ENCODE measurements at places on chromosomes 5 and 9. TPM values are rescaled to one million over a fixed set of nuclear protein-coding genes. Genes with fewer than 3 reads are reported as not detected.

OLFML2A gene
- total RNA-seq, result 7.8 TPM

DNA sequence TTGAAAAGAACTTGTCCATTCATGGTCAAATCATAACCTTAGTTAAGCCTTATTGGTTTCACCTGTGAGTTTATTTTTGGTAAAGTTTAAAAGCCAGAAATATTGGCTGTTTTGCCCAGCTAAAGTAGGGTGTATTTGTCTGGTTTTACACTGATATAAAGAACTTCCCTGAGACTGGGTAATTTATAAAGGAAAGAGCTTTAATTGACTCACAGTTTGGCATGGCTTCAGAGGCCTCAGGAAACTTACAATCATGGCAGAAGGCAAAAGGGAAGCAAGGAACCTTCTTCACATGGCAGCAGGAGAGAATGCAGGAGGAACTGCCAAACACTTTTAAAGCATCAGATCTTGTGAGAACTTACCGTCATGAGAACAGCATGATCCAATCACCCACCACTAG lies 55.3 kb downstream of the JAKMIP2 start:
- DNase-seq, result no peak

DNA sequence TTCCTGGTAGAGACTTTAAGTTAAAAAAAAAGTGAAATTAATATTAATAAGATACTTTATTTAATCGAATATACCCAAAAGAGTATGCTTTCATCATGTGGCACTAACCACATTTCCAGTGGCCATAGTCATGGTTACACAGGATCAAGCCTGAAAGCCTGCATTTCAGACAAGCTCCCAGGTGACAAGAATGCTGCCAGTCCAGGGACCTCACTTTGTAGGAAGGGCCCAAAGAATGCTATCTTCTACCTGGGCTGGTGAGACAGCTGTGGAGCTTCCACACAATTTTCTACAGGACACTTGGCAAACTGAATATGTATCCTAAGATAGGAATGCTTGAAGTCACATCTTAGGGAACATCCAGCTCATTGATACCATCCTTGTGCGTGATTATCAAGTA lies 203.8 kb downstream of the AUH start:
- DNase-seq, result no peak

FLT4 gene
- 29.6 TPM for total RNA-seq

DNA sequence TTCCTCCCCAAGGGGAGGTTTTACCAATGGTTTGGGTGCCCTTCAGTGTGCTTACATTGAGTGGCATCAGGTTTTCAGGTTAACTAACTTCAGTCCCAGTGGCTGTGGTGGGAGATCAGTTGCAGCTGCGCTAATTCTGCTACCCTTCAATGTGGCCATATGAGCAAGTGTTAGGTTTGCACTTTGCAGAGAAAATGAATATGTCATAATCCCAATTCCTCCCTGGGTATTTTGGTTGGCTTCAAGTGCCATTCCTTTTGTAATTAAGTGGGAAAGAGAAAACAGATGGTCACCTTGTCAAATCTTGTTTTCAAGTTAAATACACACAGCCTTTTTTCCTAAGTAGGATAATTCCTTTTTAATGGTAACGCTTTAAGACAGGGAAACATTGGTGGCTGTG lies 236.2 kb downstream of the TLE4 start:
- DNase-seq, result no peak

DNA sequence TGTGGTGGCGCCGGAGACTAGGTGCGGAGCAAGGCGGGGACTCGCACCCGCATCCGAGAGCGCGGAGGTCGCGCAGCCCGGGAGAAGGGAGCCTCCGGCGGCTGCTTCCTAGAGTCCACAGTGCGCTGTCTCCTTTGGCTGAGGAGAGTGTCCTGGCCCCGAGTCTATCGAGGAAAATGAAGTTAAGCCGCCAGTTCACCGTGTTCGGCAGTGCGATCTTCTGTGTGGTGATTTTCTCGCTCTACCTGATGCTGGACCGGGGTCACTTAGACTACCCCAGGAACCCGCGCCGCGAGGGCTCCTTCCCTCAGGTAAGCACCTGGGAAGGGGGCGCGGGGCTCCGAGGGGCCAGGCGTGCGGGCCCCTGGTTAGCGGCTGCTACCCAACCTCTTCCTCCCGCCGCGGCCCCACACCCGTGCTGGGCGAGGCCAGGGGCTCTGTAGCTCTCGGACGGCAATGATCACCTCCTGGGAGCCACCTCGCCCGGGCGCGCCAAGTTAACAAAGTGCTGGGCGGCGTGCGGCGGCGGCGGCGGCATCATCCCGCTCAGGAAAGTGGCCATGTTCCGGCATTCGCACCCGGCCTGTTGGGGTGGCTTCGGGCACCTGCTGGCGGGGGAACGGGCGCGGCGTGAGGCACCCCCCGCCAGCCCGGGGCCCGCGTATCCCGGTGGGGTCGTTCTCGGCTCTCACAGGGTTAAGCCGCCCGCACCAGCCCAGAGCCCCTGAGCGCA lies 681 bp downstream of the MAN2A1 start:
- DNase-seq, result peak; percentile 84

DNA sequence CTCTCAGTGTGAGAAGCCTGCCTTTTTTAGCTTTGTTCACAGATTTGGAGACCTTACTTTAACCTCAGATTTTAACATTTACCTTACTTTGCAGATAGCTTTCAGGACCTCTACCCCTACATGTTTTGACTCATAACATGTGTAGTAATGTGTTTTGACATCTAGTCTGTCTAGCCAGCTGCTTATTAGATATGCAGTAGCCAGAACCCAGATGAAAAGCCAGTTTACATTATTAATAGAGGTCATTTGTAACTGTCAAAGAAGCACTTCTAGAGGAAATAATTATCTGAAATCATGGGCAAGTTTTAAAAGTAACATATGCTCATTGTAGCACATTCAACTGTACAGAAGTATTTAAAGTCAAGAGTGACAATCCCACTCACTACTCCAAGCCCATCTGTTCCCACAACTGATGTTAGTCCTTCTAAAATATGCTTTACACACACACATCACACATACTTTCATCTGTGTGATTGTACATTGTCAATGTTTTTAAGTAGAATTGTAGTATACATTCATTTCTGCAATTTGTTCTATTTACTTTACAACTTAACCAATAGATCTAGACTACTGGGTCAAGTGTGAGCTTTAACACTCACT lies 71.8 kb upstream of the NIPAL4 start:
- DNase-seq, result no peak

GRXCR2 gene
- not detected for total RNA-seq

- no peak for DNase-seq
Measured at GRCh38 chr5:127373858-127374491, 83.4 kb downstream of the MEGF10 start.

DNA sequence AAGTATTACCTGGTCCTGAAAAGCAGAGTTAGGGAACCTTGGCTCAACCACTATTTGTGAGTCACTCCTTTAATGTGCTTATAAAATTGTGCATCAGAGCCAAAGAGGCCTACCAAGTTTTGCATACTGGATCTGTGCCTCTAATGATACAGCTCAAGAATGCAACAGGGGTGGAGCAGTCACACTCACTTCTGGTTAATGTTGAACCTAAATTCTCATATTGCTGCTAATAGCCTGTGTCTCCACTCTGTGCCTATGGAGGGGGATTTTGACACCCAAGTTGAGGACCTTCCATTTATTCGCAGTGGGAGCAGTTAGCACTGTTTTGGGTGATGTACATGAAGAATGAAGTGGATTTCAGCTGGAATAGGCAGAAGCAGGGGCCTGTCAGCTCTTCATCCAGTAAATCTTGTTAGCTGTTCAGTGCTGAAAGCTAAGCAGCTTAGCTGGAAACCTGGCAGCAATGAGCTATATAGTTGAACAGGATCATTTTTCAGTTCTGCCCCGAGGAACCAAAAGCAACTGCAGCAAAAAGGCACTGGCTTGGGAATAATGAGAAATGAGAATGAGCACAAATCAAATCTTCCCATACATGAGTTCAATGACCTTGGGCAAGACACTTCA lies 9.7 kb downstream of the SH3TC2 start:
- DNase-seq, result no peak

DNA sequence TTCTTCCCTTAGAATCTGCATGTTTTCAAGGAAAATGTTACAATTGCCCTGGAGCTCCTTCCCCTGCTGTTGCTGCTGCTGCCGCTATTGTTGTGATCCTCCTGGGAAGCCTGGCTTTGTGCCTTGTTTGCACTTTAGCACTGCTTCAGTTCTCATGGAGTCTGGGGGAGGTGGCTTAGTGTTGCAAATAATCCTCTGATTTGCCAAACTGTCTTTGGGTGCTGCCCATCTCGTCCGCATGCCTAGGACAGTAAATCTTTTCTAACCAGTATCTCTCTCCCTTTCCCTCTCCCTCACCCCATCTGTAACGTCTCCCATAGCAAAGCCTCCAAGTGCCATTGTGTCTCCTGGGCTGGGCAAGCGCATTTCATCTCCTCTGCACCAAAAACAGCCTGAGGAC lies 30.3 kb downstream of the FAM240B start:
- no peak for DNase-seq

DNA sequence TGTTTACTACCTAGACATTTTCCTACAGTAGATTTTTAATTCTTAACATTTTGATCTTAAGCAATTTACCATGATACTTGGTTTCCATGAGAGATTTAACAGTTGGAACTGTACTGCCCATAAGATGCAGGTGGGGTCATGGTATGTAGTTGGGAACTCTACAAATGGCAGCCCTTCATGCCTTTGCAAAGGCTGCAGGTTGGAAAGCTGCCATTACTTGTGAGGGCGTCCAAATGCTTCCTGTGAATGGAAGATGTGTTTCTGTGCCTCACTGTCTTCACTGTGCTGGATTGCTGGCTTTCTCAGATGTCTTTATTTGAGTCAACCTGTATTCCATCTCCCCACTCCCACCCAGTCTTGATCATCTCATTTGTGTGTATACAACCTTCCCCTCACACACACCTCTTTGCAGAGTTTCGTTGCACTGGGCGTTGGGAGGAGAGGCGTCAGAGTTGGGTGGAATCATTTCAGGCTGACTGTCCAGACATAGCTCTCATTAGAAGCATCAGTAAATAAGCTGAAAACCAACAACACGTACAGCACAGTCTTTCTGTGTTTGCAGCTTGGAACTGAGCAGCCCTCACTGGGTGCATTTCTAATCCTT lies 14.8 kb upstream of the ABL1 start:
- DNase-seq, result no peak

DNA sequence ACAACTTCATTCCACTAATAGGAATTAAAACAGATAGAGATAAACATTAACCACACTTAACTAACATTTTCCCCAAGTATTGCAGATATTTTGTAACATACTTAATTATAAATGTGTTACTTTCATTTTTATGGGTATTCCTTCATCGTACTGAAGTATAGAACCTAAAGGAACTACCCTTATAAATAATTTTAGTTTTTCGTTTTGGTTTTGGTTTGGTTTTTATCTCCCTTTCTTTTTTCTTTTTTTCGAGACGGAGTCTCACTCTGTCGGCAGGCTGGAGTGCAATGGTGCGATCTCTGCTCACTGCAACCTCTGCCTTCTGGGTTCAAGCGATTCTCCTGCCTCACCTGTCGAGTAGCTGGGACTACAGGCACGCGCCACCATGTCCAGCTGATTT lies 60.1 kb upstream of the LMNB1 start:
- DNase-seq, result no peak

GRCh38 chr5:142446131-142446959 lies 121.5 kb upstream of the SPRY4 start:
- DNase-seq, result no peak

SPINK7 gene
- not detected for total RNA-seq

PHF24 gene
- 1.0 TPM for total RNA-seq

GRCh38 chr5:16709691-16710433 lies 93.1 kb upstream of the RETREG1 start:
- no peak for DNase-seq

GRCh38 chr9:133202145-133202513 lies 6.9 kb downstream of the OBP2B start:
- peak; percentile 72 for DNase-seq

DNA sequence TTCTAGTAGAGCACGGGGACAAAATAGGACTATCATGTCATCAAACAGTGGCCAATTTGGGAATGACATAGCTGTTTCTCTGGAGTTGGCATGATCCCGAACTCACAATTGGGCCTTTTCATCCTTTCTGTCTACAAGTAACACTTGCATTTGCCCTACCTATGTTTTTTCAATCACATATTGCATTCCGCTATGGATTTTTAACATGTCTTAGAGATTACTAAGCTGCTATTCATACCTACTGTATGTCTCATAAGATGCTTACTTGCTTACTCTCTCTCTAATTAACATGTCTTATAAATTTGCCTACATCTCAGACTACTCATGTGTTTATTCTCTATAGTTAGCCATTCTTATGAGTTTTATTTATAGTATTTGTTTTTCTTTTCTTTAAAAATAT lies 341.2 kb upstream of the CTNND2 start:
- no peak for DNase-seq

ATG12 gene
- 42.0 TPM for total RNA-seq

PCDHGA12 gene
- total RNA-seq, result 5.2 TPM

- DNase-seq, result peak; percentile 54
Measured at GRCh38 chr9:133003671-133004090, 25.2 kb downstream of the GFI1B start.

DNA sequence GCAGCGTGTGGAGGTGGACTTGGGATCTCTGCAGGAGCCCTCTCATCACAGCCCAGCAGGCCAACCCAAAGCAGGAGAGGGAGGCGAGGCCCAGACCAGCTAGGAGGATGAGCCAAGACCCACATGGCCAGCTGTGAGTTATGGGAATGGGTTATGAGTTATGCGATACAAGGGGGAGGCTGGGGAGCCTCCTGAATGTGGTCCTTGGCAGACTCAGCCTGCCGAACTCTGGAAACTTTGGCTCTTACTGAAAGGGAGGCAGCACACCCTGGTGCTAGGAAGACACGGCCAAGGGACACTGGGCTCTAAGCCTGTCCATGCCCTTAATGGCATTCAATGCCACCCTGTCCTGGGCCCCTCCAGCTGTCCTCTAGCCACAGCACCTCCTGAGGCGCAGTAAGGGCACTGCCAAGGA lies 7.7 kb upstream of the VAV2 start:
- peak; percentile 73 for DNase-seq
